ENCODE measurements at places on chromosomes 4 and X.

GRCh38 chr4:34039766-34040165, 2204.5 kb downstream of the ARAP2 start:
- no peak for DNase-seq

DNA sequence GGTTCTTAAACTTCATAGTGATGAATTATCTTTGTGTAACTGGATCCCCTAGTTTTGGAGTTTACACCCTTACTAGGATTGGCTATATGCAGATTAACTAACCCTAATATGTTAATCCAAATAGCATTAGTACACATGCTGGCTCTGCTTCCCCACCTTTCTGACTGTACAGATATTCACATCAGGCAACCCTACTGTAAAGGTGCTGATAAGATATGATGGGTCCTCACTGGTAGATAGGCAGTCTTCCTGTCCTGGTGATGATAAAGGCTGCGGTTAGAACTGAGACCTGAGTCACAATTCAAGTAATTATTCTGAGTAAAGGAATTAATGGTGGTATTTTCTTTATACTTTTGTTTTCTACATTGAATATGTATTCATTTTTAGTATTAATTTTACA, 118.6 kb downstream of the COL4A5 start:
- no peak for DNase-seq

- DNase-seq = no peak
These were observed 122.4 kb upstream of the NAP1L5 start for GRCh38 chr4:88819818-88820697.

GRCh38 chrX:104391906-104392305, 137.2 kb upstream of the ESX1 start:
- DNase-seq = no peak

DNA sequence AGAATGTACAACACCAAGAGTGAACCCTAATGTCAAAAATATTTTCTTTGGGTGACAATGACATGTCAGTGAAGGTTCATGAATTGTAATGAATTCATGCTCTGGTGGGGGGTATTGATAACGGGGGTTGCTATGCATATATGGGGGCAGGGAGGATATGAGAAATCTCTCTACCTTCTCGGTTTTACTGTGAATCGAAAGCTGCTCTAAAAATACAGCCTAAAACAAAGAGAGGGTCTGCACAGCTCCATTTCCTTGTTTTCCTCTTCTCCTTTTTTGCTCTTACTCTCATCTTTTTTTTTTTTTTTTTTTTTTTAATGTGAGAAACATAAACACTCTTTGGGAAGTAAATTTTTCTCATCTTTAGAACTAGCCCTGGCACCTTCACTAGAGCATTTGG, 85.8 kb downstream of the DCTD start:
- no peak for DNase-seq

Measured in stimulated activated CD4-positive, alpha-beta T cell treated with anti-CD3 and anti-CD28 coated beads, Interleukin-1b, Interleukin-23, amount 100 ng/mL, for 24 hours (primary cell).